Uterus (tissue), 4 donors: ENCODE measurements at places on chromosomes 11 and 22. TPM values are rescaled to one million over a fixed set of nuclear protein-coding genes. Genes with fewer than 3 reads are reported as not detected.

The P2RY6 gene
- total RNA-seq = 1.0 TPM

The HRAS gene
- total RNA-seq = 37.6 TPM

The OR2D2 gene
- 0.28 TPM for total RNA-seq

DNA sequence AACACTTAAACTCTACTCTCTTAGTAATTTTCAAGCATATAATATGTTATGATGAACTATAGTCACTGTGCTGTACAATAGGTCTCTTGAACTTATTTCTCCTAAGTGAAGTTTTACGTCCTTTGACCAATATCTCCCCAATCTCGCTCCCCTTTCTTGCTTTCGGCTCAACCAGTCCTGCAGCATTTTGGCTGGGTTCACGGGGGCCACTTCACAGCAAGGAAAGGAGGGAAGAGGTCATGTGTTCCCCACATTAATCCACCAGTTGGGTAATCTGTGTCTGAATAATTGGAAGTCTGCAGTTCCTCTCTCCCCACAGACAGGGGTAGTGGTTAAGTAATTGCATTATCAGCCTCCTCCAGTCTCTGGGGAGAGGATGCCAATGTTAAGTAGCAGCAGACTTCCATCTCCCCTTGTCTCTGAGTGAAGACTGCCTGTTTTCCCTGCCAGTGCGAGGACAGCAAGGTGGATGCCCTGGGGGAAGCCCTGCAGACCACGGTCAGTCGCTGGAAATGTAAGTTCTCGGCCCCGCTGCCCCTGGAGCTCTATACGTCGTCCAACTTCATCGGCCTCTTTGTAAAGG is 59.2 kb upstream of the CRTAM start:
- DNase-seq = no peak
